Activated CD4-positive, alpha-beta T cell treated with anti-CD3 and anti-CD28 coated beads, Interleukin-2, amount 50 U/mL, for 24 hours (primary cell): ENCODE measurements at places on chromosomes 13 and 19.
A peak's percentile ranks its signal among the peaks of the same experiment; 100 is the strongest.

GRCh38 chr13:113274721-113275120 lies 22.3 kb upstream of the LAMP1 start:
- DNase-seq: no peak

GRCh38 chr19:17246681-17247425 lies 1.1 kb upstream of the NR2F6 start:
- DNase-seq: no peak

- DNase-seq: no peak
These were observed 11.4 kb downstream of the TIMM13 start for GRCh38 chr19:2415973-2416319.

DNA sequence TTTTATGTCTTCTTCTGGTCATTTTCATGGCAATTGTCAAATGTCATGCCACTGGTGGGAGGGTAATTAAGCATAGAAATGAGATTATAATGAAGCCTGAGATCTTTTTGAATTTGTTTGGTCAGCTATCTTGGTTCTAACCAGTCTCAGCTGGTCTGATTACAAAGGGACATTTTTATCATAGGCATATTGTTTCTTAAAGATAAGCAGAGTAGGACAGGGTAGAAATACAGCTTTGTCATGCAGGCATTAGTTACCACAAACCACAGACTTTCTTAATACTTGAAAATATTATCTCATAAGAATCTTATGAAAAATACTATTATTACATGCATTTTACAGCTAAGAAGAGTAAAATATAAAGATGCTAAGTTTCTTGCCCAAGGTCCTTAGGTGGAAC lies 1761.5 kb downstream of the PCDH9 start:
- DNase-seq: no peak

GRCh38 chr13:67228916-67229315 lies 1.2 kb downstream of the PCDH9 start:
- no peak for DNase-seq

- DNase-seq: no peak
These were observed 27.9 kb upstream of the OR10H1 start for GRCh38 chr19:15843203-15843893.

GRCh38 chr19:47703301-47703700 lies 9.9 kb upstream of the EHD2 start:
- DNase-seq: no peak

DNA sequence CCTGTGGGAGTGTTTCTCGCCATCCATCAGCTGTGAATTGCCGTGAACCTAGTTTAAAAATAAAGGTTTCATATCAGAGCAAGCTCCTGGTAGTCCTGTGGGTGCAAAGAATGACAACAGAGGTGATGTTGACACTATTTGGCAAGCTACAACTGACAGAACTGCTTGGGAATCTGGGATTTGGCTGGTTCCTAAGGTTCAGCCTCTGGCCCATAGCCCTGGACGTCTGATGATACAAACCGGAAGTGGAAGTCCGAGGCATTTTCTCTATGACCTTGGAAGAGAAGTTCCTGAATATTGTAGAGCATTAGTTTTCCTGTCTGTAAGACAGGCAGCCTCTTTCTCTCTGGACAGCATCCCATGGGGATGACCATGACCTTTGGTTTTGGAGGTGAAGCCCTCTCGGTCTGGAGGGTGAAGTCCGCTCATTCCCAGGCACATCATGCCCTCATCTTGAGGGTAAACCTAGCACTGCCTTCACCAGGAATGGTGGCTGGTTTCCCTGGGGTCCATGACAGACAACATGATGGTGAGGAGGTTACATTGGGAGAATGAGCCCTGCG lies 29.1 kb downstream of the GATAD2A start:
- DNase-seq: no peak

DNA sequence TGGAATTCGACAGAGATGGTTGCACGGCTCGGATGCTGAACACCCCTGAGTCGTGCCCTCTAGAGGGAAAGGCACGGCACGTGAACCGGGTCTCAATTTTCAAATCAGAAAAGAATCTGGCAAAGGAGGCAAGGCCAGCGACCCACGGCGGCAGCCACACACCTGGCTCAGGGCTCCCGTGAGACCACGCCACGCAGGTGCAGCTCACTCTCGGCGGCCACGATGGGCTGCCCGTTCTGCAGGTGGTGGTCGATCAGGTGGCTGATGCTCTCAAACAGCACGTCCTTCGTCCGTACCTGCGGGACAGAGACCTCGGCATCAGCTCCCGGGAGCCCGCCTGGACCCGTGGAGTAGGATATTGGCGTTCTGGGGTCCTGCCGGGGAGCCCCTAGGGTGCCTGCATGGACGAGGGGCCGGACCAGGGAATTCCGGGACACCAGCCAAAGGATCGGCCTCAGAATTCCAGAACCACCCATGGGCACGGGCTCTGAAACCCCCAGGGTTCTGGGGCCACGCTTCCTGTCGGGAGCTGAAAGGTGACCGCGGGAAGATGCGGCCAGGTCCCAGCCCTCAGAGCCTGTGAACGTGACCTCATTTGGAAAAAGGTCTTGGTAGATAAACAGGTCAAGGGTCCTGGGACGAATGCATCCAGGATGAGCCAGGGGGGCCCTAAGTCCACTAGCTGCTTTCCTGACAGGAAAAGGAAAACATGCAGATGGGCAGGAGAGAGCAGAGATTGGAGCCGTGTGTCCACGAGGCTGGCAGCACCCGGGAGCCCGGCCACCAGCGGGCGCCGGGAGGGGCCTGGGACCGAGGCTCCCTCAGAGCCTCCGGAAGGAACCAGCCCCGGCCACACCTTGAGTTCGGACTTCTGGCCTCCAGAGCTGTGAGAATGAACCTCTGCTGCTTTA lies 10.1 kb upstream of the C2CD4C start:
- DNase-seq: no peak

DNA sequence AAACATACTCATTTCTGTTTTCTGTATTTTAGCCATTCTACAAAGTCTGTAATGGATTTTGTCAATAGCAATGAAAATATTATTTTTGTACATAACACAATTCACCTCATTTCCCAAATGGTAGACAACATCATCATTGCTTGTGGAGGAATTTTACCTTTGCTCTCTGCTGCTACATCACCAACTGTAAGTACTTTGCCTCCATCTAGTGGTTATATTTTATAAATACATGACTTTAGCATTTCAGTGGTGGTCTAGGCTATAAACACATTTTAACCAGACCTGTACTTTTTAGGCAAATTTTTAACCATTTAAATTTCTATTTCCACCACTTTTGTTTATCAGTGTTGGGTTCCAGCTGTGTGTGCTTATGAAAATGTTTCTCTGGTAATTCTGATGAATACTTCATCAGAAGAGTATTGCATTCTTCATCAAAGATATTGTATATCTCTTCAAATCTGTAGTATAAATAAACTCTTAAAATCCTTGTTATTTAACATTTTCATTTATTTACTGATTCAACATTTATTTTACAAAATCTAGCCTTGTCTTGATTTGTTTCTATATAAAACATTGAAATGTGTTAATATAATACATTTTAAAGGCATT lies 222.4 kb downstream of the NBEA start:
- DNase-seq: no peak

DNA sequence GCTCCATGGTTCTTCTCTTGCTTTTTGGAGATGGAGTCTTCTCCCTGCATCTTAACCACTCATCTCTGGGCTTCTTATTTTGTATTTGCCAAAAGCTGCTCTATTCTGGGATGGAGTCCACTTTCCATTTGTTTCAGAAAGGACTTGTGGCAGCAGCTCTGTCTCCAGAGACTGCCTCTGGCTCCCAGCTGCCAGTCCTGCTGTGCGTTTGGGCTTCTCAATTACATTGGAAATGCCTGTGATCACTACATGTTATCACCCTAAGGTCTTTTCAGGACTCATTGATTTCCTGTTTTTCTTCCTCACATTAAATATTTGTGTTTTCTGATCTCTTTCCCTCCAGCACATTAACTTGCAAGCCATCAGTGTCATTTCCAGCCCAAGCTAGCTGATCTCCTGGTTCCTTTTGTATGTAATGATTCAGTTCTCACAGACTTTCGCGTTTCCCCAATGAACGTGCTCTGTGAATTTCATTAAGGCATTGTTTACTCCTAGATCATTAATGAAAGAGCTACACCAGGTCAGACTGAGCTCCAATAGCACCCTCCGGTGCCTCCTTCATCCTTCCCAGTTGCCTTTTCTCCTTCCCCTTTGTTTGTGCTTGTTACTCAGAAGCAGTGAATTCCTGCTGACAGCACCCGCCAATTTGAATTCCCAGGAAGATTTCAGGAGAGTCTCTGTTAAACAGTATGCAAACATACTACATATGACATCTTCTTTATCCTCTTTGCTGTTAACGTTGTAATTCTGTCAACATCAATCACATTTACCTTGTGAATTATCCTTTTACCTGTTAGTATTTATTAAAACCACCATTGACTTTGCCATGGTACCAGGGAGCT lies 3.0 kb downstream of the CBY2 start:
- no peak for DNase-seq

DNA sequence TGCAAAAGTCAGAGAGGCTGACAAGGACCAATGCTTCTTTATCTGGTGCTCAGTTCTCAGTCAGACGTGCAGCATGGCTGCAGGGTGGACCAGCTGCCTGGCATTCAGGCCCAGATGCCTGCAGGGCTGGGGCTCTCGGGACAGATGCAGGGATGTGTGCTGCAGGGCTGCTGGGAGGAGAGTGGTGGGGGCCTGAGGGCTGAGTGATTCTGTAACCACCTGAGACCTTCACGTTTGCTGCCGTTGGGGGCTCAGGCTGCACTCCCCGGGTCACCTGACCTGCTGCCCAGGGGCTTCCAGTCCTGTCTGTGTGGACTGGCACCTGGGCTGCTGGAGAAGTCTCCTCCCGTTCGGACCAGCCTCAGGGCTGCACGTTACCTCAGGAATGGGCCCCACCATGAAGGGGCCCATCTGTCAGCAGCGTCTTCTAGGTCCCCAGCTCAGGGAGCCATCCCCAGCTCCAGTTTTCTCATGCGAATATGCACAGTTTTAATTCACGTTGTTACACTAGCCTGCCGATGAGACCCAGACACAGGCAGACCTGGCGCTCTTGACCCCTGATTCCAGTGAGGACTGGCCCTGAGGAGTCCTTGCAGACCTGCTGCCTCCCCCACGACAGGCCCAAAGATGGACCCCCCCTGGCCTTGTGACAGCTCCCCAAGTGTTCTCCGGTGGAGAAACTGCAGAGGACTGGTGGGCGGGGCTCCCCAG lies 16.9 kb downstream of the KCTD15 start:
- no peak for DNase-seq

DNA sequence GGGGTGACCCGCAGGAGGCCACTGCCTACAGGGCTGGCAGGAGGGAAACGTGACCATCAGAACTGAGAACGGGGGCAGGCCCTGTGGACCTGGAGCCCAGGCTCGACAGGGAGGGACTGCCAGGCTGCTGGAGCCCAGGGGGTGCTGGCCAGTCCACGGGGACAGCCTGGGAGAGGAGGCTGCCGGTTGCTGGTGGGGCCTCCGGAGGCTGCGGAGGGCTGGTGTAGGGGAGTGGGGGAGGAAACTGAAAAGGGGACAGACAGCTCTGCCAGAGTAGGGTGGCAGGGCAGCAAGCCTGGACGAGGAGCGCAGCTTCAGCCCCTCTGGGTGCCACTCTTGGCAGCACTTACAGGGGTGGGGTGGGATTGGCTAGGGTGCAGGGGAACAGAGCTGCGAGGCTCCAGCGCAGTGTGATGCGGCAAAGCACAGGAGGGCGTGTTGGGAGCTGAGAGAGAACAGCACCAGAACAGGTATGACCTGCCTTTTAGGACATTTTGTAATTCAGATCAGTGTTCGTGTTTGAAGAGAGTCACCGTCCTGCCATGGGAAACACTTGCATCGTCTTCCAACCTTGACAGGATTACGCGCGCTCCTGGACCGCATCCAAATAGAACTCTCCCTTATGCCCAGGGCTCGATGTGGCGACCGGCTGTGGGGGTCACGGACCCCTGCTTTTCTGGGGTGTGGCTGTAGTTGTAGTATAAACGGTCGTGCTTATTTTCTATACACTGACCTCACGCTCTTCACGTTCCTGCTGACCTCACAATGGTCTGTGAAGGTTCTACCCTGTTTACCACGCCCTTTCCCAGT lies 19.9 kb upstream of the ARHGEF7 start:
- no peak for DNase-seq

GRCh38 chr19:32339988-32340874 lies 5.2 kb upstream of the ZNF507 start:
- peak; percentile 13 for DNase-seq

- no peak for DNase-seq
These were observed 2.6 kb downstream of the CSNK1A1L start for GRCh38 chr13:37102896-37103295.

- no peak for DNase-seq
These were observed 107.2 kb upstream of the HTR2A start for GRCh38 chr13:47004027-47004426.

DNA sequence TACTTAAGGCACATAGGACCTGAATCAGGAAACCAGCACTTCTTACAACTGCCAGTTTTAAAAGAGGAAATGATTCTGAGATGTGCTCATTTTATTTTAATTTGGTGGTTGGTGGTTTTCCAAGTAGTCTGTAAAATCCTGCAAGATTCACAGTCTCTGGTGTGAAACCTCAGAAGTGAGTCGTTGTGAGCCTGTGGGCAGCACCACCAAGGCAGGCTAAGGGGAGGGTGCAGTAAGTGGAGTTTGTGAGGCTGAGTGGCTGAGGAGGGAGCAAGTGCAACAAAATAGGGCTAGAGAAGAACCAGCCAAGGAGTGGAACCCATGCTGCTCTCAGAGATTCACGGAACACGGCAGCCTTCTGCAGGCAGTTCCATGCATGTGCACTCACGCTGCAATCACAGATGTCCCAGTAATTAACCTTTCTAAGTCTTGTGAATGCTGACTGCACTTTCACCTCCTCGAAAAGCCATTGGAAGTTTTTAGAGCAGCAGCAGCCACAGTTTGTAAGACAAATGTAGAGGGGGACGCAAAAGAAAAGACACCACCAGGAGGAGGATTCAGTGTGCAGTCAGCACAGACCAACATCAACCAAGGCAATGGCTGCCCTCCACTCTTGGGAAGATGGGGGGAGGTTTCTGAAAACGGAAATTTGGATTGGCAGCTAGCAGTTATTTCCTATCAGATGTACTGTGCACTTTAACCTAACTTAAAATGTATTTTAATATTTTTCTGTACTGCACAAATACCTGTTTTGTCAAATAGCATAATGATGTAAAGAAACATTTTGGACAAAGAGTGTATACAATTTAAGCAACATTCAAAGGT lies 44.9 kb downstream of the ESD start:
- DNase-seq: no peak
